MCF 10A (cell line): ENCODE measurements at places on chromosomes 2 and 18. TPM values are rescaled to one million over a fixed set of nuclear protein-coding genes. Genes with fewer than 3 reads are reported as not detected.
A peak's percentile ranks its signal among the peaks of the same experiment; 100 is the strongest.

DNA sequence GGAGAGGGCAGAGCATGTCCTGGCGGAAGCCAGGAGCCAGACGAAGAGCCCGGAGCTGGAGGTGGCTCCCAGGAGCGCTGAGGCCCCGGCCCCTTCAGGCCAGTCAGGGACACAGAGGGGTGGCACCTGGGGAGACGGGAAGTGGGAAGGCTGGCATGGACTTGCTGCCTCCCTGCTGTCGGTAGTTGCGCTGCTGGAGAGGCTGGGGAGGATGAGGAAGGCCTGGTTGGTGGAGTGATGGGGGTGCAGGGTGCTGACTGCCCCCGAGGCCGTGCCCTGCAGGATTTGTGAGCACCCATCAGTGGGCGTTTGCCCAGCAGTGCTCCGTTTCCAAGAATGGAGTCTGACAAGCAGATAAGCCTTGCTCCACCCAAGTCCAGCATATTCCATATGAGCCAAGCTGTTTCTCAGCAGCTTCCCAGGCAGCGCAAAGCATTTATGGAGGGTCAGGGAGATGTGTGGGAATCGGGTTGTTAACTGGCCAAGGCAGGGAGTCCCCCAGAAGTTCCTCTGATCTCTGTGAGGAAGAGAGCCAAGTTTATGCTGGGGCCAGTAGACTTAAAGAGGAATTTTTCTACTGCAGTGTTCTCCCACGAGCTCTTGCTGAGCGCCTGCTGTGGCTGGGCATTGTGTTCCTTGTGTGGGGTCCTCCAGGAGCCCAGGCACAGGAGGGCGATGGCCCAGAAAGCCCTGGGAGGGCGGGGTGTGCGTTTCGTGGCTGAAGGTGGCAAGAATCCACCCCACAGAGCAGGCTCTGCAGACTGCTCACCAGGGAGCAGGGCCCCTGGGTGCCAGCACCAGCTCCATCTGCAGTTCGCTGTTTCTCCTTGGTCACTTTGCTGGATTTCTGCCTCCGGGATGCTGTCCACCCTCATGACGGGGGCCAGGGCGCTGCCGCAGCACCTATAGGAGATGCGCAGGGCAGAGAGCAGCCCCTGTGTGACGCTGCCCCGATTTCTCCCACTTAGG lies 250.2 kb downstream of the ALPK2 start:
- DNase-seq = no peak

GRCh38 chr18:23226391-23226790 lies 91.1 kb downstream of the CABLES1 start:
- DNase-seq = no peak

GRCh38 chr2:69785358-69785757 lies 43.4 kb downstream of the ANXA4 start:
- no peak for DNase-seq

Gene ACAA2
- total RNA-seq = 82.9 and 84.9 TPM in 2 replicates

GRCh38 chr18:77461062-77461688 lies 211.5 kb downstream of the GALR1 start:
- DNase-seq = no peak

DNA sequence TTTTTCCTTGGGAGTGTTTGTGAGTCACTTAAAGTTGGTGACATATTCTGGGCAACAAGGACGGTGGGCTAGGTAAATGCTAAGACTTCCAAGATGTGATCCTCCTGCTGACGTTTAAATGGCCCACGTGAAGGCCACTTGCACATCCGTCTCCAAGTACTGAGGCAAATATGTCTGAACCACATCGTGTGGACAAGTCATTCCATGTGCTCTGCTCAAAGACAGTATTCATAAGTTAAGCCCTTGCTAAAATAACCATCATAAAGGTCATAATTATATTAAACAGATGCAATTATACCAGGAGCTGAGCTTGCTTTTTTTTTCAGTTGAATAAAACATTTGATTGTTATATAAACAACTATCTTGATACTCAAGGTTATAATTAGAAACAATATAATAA lies 44.8 kb downstream of the SPP2 start:
- DNase-seq = no peak

Gene CENPA
- total RNA-seq = 19.7 and 35.1 TPM in 2 replicates

GRCh38 chr2:69914164-69914949 lies 552 bp upstream of the MXD1 start:
- peak; percentile 100 for DNase-seq

DNA sequence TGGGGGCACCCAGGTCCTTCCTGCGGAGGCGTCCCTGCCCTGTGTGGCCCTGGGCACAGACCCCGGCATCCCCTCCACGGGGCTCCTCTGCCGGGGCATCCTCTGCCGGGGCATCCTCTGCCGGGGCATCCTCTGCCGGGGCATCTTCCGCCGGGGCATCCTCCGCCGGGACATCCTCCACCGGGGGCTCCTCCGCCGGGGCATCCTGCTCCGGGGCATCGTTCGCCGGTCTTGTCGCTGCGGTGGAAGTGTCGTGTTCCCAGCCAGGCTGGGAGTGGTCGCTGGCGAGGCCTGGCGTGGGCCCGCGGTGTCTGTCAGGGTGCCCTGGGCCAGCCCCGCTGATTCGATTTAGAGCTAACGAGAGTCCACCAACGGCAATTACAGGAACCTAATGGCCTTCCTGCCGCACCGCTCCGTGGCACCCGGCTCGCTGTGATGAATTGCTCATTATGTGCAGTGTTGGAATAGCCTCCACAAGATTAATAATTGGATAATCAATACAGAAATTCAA lies 115.1 kb downstream of the NFATC1 start:
- no peak for DNase-seq

Gene SERPINB3
- 0.28 TPM in 1 of 2 replicates, not detected in the other for total RNA-seq

Gene STK39
- total RNA-seq = 13.8 and 14.6 TPM in 2 replicates

DNA sequence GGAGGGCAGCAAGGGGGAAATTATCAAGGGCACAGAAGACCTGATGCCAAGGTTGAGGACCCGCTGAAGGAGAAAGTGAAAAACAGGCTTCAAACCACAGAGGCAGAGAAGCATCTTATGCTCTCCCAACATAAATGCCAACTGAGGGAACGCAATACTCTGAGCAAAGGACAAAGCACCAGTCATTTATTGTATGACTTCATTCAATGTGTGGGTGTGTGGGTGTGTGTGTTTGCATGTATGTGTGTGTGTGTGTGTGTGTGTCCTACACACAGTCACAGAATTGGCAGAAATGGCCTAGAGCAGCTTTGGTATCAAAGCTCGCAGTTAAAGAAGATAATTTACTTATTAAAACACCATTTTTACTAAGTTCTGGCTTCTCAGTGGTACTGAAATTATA lies 51.4 kb downstream of the UXS1 start:
- DNase-seq = no peak

DNA sequence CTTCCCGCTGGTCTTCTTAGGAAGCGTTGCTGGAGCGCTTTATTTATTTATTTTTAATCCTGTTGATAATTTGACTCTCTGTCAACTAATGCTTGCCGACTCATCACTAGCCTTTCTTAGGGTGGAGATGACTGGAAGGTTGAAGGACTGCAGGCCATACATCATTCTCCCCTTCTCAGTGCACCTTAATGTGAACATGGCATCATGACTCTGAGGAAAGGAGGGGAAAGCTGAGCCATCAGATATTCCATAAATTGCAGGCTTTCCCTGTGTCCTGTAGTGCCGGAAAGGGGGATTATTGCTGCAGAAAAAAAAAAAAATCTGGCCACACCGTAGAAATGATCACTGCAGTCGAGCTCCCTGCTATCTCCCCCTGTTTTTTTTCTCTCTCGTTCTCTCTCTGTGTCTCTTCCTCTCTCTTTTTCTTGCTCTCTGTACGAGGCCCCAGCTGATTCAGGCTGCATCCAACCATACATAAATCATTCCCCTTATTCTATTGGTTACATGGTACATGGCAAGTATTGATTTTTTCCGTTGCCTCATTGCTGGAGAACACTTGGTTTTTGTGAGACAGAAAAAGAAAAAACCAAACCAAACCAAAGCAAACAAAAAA lies 125.8 kb upstream of the EFEMP1 start:
- no peak for DNase-seq
